SHP77 treated with DMSO at 0.1 percent for 48 hours (cell line): ENCODE measurements at places on chromosomes 12 and 14.

GRCh38 chr12:53191885-53192530 is 11.3 kb upstream of the CSAD start:
- DNase-seq, result no peak

DNA sequence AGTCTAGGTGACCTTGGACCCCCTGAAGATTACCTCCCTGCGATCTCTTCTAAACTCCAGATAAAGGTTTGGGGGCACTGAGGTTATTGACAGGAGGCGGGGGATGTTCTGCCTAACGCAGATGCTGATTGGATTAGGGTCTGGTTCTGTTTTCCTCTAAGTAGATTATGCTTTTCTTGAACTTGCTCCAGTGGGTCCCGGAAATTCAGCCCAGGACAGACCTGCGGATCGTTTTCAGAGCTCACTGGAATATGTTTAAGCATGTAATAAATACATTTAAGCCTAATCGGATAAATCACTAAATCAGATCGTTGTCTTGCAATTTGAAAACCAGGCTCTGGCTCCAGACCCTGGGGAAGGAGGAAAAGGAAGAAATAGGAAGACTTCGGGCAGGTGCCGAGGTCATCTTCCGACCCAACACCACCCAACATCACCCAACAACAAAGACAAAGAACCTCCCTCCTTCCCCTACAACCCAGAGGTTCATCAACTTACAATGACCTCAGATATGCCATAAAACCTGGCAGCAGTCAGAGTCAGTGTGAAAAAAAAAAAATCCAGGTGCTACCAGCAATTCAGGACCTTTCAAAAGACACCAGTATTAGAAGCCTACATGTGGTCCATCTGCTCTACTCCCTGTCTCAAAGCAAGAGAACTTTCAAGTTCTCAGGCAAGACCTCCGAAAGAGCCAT is 148.4 kb downstream of the KSR2 start:
- DNase-seq, result no peak

DNA sequence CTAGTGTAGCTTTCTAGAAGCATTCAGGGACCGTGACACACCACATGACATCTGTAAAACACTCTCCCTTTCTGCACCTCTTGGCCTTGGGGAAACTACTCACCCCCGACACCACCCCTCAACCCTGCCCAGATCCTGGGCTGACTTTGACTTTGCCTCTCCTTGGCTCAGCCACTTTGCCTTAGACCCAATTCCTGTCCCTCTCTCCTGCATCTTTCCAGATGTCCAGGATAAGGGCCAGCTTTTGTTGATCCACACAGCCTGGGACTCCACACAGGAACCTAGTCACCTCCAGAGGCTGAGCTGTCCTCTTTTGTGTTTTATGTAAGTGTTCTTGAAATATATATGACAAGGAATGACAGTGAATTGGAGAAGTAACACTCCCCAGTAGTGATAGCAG is 153.7 kb upstream of the PLXNC1 start:
- no peak for DNase-seq

DNA sequence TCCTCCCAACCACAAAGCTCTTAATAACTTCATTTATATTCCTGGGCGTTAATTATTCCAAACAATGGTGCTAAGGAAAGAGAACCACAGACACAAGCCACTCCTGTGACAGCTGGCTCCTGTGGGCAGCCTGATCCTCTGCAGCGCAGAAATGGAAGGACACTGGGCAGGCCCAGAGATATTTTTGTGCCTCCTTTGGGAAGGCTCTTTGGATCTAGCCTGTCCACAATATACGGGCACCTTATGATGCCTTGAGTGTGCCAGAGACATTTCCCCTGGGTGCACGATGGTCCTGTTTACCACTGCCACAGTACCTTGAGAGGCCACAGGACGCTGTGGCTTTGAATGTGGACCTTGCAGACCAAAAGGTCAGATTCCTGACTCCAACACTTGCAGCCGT is 2.1 kb downstream of the ASB2 start:
- DNase-seq, result no peak

DNA sequence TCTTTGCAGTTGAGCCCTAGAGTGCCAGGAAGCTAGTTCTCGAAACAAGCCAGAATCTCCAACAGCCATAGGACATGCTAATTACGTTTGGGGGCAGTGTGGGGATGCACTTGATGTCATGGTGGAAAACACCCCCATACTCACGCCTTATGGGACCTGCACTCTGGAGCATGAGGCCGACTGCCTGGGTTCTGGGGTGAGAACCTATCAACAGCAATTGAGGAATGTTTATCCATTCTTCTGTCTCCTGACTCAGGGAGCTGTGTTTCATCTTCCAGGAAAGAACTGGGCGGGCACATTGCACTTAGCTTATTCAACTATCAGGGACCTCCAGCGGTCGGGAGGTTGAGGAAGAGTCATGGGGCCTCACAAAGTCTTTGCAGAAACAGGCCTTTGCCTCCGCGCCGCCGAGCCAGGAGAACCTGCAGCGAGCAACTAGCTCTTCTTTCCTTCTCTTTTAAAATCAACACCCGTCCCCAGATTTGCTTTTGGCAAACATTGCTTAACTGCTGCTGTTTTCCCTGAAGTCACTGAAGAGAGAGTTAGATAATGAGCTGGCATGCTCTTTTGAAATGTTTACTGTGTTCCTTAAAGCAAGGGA is 226.1 kb upstream of the DIO3 start:
- DNase-seq, result no peak

DNA sequence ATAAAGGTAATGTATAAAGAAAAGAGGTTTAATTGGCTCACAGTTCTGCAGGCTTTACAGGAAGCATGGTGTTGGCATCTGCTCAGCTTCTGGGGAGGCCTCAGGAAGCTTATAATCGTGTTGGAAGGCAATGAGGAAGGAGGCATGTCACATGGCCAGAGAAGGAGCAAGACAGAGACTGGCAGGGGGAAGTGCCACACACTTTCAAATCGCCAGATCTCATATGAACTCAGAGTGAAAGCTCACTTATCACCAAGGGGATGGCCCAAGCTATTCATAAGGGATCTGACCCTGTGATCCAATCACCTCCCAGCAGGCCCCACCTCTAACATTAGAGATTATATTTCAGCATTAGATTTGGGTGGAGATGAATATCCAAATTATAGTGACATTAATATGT is 26.3 kb downstream of the LDHB start:
- no peak for DNase-seq

DNA sequence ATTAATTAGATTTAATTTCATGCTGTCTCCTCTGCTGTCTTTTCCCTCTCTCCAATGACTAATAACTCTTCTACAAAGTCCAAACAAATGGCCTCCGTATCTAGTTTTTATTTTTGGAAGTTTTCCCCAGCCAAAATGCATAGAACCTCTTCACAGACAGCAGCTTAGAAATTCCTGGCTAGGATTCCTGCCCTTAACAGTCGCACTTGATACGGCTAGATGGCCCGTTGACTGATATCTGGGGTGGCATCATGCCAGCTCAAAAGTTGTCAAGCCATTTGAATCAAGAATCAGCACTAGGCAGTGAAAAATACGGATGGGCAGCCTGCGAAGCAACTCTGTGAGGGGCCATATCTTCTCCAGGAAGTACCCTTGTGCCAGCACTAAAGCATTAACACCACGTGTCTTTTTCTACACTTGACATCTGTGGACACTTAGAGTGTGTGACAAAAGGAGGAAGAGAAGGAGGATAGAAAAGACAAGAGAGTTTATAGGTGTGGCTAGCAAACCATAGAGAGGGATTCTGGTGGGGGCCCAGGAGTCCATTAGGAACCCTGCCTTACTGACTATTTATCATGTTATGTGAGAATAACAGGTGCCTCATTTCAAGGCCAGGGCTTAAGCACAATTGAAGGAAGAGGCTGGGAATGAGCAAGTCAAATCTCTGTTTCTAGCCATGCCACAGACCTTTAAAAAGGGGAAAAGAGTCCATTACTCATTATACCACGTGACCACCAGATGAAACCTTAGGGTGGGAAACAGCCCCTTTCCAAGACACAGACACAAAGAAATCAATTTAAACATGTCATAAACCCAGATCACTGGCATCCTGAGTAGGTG is 39.2 kb upstream of the KRR1 start:
- no peak for DNase-seq

GRCh38 chr12:50394469-50395029 is 1.9 kb downstream of the FAM186A start:
- DNase-seq, result no peak

DNA sequence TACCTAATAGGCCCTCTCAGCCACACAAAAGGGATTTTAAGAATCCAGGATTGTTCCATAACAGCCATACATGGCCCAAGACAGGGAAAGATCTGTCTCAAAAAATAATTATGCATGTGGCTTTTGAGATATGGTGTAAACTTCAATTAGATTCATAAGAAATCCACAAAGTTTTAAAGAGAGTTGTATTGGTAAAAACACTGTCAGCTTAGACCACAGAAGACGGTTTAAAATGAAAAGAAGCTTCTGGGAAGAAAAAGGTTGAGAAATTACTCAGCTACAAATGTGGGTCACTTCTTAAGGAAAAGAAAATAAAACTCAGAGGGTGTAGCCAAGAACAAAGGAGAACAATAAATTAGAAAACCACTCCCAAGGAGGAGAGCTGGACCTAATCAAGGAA is 191.4 kb downstream of the KIF26A start:
- DNase-seq, result no peak

GRCh38 chr12:42935756-42936155 is 346.2 kb upstream of the PRICKLE1 start:
- no peak for DNase-seq

DNA sequence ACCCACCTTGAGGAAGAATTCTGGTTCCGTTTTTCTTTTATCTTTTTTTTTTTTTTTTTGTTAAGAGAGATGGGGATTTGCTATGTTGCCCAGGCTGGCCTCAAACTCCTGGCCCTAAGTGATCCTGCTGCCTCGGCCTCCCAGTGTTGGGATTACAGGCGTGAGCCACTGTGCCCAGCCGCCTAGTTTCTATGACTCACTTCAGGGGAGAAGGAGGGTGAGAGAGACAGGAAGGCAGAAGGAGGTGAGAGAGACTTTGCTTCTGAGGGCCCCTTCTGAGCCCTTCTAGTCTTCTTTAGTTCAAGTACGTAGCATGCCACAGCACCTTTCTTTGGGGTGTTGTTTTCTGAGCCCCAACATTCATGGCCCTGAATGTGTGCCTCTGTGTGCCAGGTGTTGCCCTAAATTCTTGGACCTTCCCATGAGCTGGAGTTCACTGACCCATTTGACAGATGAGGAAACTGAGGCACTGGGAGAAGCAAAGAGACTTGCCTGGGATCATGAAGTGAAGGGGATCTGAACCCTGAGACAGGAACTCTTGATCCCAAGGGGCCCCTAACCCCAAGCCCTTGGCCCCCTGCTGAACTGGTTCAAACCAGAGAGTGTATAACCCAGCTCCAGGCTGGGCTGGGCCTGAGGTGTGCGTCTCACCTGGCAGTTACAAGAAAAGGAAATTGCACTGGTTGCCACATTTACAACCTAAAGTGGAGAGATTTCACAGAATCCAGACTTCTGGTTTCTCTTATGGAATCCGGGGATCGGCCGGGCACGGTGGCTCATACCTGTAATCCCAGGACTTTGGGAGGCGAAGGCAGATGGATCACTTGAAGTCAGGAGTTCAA is 20.8 kb downstream of the SH2B3 start:
- DNase-seq, result no peak

DNA sequence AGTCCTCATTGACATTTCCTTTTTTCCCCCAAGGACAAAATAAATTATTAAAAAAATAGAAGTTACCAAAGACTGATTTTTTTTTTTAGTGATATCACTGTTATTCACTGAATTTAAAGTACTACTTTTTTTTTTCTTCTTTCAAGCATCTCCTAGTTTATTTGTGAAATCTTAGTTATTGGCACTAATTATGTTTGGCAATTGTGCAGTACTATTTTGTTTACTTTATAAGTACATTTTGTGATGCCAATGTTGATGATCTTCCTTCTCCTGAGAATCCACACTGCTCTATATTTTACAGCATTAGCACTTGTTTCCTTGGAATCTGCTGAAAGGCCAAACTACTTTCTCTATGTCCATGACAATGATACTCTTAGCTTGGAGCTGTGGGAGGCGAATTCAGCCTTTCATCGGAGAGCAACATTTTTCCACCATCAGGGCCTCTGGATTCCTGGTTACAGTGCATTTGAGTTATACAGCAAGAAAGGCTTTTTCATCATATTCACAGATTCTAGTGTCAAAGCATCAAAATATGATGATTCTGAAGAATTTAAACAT is 123.8 kb upstream of the PTPRQ start:
- no peak for DNase-seq

DNA sequence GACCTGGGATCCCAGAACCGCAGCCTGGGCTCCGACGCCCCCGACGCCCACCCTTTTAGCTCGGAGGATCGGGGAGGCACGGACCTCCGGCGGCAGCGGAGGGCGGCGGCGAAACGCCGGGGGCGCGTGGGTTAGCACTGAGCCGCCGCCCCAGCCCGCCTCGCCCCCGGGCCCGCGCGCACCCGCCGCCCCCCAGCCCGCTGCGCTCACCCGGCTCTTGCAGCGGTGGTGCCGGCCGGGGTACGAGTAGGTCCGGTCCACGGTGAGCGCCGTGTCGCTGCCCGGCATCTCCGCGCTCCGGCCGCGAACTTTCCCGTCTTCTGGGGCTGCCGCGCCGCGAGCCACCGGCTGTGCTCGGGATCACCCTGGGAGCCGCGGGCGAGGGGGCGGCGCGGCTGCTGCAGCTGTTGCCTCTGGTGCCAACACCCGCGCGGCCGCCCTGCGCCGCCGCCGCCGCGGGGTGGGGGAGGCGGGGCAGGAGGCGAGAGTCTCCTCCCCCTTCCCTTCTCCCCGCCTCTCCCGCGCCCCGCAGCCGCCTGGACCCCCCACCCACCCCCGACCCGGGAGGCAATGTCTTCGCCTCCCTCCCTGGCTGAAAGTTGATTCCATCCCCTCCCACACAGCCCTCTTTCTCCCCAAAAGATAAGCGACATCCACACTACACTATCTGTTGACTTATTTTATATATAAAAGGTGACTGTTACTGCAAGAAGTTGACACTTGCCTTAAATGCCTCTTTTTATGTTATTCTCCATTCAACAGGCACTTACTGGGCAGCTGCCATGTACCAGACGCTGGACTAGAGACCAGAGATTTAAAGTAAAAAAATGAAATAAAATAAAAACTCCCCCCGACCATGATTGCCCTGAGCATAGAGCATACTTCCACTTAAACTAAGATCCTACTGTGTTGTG is at the start of gene TMCC3:
TSS of gene TMCC3 (minus strand) at position 415 of the 914 bp plus-strand sequence. CDS start at position 288, 127 bp downstream.
- no peak for DNase-seq

- no peak for DNase-seq
Measured at GRCh38 chr14:90332271-90332584, 487 bp upstream of the NRDE2 start.

DNA sequence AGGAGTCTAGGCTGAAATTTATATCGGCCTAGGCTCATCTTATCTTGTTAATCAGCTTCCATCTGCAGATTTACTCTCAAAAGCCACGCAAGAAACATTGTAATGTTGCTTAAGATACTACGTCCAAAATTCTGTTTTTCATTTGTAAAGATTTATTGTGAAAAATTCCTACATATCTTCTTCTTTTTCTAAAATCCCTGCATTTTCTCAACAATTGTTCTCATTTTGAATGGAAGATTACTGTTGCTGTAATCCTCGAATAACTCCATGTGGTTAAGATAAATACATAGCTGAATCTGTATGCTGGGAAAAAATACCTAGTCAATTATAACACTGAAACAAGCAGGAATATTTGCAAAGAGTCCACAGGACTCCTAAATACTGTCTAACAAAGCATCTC is 15.6 kb downstream of the INSM2 start:
- no peak for DNase-seq

- DNase-seq, result no peak
Measured at GRCh38 chr12:76495556-76495955, 64.0 kb downstream of the OSBPL8 start.
